Lung microvascular endothelial cell (primary cell): ENCODE measurements at places on chromosomes 12 and 14.

- DNase-seq: peak; percentile 72
These were observed 73.1 kb upstream of the CEP83 start for GRCh38 chr12:94532490-94533422.

DNA sequence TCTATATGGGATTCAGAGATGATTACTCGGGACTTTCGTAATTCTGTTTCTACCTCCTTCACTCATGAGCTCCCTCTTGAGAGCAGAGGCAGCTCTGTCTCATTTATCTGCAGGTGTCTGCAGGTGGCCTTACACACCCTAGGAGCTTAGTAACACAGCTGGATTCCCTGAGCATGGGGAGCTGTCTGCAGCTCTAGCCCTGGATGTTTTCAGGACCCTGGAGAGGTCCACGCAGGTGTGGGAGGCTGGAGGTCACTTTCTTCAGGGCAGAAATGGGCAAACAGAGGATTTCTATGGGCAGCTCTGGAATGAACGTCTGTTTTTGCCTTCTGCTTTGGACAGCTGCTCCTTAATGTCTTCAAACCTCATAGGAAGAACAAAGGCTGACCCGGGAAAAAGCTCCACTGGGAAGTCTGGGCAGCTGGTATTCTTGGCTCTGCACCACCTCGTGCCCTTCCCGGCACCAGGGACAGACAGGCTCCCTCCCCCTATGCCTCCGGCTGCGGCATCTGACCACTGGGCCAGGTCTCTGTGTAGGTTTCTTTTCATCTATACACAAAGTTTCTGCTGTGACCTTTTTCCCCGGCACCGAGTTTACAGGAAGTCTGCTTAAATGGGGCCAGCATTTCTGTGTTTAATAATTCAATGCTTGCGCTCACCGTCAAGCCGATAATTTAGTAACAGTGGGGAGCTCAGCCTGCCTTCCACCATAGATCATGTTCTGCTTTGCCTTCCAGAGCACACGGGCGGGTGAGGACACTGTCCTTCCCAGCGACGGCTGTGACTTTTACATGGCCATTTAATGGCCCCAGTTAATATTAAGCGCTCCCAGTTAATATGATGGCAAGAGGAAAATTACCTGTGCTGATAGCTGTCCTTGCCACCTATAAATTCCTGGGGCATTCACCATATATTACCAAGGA lies 320.2 kb upstream of the SFSWAP start:
- peak; percentile 42 for DNase-seq

DNA sequence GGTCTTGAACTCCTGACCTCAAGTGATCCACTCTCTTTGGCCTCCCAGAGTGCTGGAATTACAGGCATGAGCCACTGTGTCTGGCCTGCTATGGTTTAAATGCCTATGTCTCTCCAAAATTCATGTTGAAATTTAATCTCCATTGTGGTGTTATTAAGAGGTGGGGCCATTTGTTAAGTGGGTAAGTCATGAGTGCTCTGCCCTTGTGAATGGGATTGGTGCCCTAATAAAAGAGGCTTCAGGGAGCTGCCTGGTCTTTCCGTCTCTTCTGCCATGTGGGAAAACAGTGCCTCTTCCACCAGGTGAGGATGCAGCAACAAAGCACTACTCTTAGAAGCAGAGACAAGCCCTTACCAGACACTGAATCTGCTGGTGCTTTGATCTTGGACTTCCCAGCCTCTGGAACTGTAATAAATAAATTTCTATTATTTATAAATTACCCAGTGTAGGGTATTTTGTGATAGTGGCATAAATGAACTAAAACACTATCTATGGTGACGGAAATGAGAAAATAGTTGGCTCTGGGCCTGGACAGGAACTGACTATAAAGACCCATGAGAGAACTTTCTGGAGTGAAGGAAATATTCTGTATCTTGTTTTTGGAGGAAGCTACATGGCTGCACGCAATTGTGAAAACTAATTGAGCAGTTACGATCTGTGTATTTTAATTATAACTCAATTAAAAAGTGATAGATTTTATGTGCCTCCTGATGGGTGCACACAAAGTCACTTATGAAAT lies 12.1 kb upstream of the ATP23 start:
- peak; percentile 70 for DNase-seq

DNA sequence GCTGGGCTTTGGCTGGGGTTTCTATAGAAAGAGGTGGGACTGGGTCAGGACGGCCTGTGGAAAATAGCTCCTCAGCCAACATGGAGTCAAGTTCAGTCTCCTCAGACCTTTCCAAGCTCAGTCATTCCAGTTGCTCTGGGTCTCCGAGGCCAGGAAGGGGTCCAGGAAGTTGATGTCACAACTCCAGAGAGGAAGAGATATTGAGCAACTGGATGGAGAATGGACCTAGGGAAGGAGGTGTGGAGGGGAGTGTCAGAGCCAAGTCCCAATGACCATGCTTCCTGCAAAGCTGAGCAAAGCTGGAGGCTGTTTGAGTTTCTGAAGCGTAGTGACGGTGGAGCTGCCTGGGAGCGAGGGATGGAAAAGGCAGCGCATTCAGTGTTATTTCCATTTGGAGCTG lies 86.1 kb downstream of the SLC24A4 start:
- DNase-seq: peak; percentile 51
